NCI-H1048 (cell line): ENCODE measurements at places on chromosomes 12 and 14.

DNA sequence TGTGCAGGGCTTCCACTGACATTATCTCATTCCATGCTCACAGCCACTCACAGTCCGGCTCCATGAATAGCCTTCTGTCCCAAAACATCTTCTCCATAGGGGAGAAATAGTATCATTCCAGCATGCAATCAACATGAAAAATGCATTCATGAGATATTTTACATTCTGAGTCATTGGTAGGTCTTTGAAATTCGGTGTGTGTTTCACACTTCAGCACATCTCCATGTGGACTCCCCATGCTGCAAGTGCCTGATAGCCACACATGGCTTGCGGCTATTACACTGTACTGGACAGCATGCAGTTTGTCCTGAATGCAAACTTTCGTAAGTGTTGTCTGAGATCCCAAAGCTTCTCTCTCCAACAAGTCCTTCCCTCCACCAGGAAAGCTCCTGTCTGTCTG is 449.3 kb downstream of the MED13L start:
- DNase-seq, result no peak

DNA sequence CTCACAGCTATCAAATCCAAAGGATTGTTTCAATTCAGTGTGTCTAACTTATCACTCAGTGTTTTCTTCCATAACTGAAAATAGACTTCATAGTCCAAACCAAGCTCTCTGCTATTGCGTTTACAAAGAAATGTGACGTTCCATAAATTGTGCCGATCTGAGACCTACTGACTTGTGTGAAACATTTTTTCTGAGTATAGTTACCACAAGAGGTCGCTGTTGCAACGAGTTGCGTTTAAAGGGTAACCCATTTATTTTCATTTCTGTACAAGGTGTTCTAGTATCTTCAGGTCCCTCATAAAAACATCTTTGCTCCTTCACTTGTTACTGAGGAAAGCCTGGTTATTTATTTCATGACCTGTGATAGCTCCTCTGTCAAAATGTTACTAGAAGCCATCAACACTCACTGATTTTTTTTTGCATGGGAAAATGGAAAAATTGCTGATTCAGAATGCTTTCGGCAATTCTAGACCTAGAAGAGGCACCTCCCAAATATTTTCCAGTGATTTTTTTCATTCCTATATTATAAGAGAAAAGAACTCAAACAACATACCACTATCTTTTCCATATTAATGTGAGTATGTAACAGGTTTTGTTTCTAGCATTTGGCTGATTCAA is 60.9 kb upstream of the OR4E1 start:
- peak; percentile 46 for DNase-seq

DNA sequence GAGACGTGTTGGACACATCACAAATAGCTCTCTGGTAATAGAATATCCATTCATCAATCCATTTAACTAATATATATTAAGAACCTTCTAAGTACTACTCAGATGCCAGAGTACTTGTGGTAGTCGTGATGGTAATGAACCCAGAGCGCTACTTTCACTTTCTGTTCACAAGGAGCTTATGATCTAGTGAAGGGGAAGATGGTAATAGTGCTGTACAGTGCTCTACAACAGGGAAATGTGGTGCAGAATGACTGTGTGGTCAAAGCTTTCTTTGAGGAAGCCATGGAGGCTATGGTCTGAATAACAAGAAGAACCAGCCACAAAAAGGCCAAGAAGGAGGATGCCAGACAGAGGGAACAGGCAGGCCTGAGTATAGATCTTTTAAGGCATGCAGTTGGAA is 212.0 kb downstream of the PTPRO start:
- no peak for DNase-seq

- no peak for DNase-seq
These were observed 12.7 kb downstream of the PPP1R36 start for GRCh38 chr14:64562436-64562835.

- no peak for DNase-seq
These were observed 19.8 kb downstream of the ZFYVE21 start for GRCh38 chr14:103735439-103735814.

DNA sequence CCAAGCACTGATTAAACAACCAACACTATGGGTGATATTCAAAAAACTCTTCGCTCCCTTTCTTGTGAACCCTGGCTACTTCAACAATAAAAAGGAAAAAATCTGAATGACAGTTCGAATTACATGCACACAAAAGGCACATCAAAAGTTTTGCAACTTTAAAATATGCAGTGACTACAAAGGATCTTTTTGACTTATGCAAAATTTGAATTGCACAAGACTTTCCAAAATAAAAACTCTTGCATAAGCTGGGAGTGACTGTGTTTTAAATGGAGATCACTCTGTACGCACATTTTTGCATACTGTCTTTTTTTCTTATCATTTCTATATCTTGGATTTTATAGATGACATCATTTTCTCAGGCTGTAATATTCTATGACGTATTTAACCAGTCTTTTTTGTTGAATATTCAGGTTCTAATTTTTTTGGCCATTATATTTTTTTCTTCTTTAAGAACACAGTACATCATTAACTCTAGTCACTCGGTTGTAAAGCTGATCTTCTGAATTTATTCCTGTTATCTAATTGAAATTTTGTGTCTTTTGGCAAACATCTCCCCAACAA is 667.6 kb upstream of the TBX3 start:
- no peak for DNase-seq

DNA sequence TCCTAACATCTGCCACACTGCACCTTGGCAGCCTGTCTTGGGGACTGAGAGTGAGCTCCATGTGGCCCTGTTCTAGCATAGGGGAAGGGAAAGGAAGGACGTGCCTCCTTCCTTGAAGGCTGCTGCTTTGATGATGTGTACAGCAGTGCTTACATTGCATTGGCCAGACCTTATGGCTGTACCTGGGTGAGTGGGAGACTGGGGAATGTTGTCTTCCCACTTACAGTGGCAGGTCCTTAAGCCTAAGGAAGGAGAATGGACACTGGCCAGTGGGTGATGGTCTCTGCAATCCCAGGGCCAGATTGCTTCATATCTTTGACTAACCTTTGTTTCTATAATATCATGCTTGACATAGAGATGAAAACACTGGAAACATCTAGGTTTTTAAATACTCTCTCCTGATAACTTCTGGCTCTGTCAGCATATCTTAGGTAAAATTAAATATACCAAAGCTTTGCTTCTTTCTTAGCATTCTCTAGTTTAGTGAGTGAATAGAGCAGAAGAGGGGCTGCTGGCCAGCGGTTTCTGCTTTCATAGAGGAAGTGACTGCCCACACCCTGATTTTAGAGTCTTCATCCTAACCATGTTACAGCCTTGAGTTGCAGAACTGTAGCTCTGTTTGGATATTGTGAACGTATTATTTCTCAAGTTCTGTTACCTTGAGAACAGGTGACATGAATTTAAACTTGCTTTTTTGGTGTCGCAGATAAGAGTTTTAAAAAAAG is 27.2 kb downstream of the KLC1 start:
- no peak for DNase-seq

- no peak for DNase-seq
These were observed 732 bp downstream of the SLC25A29 start for GRCh38 chr14:100305324-100306100.

- DNase-seq, result no peak
These were observed 15.8 kb downstream of the FOXA1 start for GRCh38 chr14:37579274-37579673.

DNA sequence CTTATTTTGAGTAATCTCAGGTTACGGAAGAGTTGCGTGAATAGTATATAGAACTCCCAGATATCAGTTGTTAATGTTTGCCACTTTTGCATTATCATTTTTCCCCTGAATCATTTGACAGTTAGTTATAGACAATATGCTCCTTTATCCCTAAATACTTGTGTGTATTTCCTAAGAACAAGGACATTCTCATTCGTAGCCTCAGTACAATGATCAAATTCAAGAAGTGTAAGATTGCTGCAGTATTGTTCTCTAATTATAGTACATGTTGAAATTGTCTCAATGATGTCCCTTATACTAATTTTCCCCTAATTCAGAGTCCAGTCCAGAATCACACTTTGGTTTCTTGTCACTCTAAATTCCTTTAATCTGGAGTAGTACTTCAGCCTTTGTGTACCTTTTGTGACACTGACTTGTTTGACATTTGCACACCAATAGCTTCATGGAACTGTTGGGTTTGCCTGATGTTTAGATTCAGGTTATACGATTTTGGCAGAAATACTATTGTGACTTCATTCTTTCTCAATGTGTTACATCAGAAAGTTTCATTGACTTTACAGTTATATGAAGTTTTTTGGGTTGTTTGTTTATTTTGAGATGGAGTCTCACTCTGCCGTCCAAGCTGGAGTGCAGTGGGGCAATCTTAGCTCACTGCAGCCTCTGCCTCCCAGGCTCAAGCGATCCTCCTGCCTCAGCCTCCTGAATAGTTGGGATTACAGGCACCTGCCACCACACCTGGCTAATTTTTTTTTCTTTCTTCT is 13.1 kb downstream of the DYNC1H1 start:
- no peak for DNase-seq

DNA sequence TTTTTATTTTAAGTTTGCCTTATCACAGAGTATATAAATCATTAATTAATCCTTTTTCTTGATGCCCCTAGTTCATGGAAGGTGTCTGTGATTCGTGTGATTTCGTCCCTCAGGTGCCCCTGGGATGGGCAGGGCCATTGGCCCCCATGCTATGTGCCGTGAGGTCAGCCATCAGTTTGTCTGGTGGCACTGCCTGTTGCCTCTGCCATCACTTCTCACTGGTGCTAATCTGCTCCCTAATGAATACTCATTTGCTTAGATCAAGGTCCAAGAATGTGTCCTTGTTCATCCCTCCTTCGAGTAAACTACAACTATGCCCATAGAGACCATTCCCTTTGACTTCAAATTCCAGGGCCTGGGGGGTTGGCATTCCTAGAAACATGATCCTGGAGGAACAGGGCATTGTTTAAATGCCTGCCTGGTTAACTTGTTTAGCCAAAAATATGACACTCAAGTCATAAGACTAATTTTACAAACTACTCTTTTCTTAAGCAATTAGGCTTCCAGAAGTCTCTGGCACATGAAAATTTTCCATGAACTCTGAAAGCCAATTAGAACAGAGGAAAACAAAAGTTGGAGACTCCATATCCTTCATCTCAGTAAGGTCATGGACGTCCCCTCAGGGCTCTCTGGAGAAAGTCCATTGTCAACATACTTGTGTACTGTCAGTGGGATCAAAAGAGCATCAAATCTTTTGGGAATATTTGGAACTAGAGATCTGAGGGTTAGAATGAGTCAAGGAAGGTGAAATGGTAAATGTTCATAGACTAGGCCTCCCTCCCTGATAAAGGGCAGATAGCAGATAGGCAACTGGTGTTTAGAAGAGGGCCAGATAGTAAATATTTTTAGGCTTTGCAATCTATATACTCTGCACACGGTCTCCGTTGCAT is 90.9 kb upstream of the PLXNC1 start:
- no peak for DNase-seq
